Calu3 (cell line): ENCODE measurements at places on chromosomes 1 and 21.

DNA sequence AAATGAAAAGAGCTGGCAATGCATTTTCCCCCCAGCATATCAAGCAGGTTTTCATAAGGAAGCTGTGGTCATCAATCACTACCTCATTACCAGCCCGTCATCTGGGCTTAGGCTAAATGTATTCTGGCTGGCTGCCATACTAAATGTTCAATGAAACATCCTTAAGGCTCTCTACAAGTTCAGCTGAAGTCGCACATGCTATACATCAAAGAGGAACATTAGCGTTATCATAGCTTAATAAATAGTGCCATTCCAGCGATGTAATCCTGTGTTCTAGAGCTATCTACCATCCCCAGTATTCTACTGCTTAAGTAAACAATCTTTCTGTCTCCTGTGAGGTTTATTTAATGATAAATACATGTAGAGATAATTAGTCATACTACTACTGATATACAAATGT, 288.8 kb downstream of the DPYD start:
- no peak for DNase-seq

DNA sequence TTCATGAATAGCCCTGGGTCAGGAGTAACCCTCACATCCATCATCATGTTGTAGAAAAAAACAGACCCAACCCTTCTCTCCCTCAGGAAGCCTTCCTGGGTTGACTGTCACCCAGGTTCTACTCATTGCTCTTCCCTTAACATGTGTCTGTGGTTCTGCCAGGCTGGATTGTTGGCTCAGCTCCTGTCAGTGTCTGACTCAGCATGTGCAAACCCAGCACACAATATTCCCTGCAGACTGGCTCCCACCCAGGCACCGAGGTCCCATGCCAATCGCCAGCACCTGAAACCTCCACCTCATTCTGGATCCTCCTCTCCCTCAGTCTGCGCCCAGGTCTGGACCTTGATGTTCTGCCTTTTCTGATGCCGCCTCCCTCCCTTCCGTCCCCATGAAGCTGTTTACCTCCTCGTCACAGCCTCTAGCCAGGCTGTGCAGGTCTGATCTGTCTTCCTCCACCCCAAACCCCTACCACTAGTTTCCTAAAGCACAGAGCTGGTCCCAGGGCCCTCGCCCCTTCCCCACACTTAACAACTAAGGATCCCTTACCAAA, 4.3 kb upstream of the S100A8 start:
- no peak for DNase-seq

- DNase-seq = peak; percentile 9
These were observed 322 bp downstream of the DCLRE1B start for GRCh38 chr1:113905435-113905861.

DNA sequence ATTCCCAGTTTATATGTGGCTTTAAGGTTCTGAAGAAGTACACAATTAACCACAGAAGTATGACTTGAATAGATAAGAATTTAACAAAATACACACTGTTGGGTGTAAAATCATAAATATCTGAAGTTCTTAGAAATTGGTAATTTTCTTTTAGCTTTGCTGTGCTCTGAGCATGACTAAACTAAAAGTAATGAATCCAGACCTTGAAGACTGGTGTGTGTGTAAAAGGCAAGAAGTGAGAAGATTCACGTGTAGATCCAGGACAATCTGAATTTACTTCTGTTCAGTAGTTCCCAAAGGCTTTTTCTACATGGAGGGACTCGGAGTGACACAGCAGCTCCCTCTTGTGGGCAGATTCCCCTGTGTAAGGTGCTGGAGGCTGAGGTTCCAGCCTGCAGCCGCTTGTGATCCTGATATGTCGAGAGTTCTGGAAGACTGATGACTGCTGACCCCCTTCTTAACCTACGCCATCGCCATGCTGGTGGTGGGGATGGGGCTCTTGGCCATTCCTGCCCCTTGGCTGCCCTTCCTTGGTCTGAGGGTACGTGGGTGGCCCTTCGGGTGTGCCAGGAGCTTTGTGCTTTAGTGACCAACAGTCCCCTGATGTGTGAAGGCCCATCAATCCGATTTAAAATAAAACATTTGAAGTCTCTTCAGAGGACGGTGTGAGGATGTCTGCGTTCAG, 62.7 kb downstream of the ADARB1 start:
- peak; percentile 81 for DNase-seq

GRCh38 chr1:86756062-86756406, 51.7 kb downstream of the SH3GLB1 start:
- no peak for DNase-seq

DNA sequence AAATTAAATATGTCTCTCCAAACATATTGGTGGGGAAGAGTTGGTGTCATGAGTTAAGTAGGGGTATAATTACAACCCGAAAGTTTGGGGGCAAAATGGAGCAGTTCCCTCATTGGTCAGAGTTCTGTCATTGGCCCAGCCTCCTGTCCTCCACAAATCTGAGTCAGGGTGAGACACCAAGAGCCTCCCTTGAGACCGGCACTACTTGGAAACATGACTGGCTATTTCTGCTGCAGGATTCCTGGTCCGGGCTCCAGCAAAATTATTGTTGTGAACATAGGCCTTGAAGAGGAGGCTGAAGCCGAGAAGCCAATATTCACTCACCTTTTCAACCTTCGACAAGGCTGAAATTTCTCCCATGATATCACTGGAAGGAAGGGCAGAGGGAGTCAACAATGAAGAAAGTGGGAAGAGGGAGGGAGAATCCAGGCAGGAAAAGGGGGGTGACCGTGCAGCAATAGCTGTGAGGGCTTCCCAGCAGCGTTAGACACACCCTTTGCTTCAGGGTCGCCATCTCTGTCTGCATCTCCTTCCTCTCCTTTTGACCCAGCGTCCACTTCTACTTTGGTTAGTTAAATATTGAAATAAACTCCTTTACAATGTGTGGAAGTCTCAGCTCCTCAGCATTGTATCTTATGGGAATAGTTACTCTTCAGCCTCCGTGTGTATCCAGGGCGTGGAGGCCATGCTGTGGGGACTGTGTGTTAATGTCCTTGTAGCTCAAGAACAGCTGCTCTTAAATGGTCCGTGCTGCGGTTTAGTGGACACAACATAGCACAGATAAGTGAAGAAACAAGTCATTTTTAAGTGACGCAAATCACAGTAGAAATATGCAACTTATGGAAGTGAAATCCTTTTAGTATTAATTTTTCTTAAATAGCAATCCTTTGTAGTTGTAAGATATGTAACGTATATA, 307.4 kb downstream of the DISC1 start:
- DNase-seq = no peak

- no peak for DNase-seq
These were observed 83.3 kb upstream of the KCNJ15 start for GRCh38 chr21:38173276-38174035.

GRCh38 chr1:54540582-54541295, 7.3 kb upstream of the ACOT11 start:
- no peak for DNase-seq

GRCh38 chr1:39142401-39143060, 62.0 kb upstream of the MACF1 start:
- peak; percentile 53 for DNase-seq

GRCh38 chr1:63829349-63830327, 55.8 kb downstream of the ROR1 start:
- no peak for DNase-seq

DNA sequence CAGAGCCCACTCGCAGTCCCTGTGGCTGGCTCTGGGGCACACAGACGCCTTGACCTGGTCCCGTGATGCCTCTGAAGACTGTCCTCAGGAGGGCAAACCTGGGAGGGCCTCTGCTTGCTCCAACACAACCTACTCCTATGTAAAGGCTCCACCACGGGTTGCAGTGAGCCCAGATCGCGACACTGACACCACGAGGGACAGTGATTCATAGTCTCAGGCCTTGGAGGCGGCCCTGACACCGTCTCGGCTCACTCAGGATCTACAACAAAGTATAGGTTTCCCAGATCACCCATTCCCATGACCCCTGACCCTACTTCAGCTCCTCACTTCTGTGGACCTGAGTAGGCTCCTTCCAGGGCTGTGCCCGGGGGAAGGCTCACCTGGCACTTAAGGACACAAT, 28.0 kb downstream of the NOL9 start:
- no peak for DNase-seq

GRCh38 chr1:54018635-54019034, 649 bp upstream of the LDLRAD1 start:
- DNase-seq = no peak

- DNase-seq = no peak
These were observed 6.9 kb upstream of the ETV3 start for GRCh38 chr1:157145076-157145475.

- DNase-seq = no peak
These were observed 47.7 kb downstream of the MAN1A2 start for GRCh38 chr1:117414943-117415342.

DNA sequence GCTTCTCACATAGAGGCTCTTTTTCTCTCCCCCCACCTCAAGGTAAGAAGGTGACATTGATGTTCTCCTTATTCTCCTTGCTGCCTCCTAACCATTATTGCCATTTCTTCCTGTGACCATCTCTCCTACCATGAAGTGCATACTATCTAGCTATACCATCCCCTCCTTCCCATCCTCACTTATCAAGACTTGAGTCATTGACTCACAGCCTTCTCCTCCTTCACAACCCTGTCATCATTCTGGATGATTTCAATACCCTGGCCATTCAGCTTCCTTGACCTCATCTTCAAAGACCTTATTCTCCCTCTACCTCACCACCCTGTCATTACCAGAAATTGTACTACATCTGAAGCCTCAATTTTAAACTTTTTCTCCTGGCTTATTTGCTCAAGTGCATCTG, 10.9 kb upstream of the HIPK1 start:
- no peak for DNase-seq

- DNase-seq = no peak
These were observed 4.7 kb upstream of the PADI1 start for GRCh38 chr1:17200246-17200645.

GRCh38 chr1:171219346-171220080, 28.8 kb upstream of the FMO1 start:
- DNase-seq = no peak

- no peak for DNase-seq
These were observed 12.7 kb downstream of the VSIG8 start for GRCh38 chr1:159849626-159850366.

GRCh38 chr1:8213136-8213535, 104.8 kb upstream of the SLC45A1 start:
- no peak for DNase-seq

DNA sequence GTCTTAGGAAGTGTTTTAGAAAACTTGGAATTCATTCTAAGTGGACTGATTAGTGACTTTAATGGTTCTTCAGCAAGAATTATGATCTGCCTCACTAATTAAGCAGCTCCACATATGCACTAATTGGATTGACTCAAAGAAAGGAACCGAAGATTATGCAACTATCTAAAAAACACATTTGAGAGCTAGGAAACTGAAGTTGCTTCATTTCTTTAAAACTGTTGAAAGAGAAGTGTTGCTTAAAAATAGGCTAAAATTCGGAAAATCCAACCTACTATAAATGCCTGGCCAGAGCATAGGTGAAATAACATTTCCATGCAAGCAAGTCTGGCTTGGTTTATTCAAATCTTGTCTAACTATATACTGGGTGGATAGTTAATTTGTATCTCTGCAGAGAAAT, 502.9 kb upstream of the ZRANB2 start:
- no peak for DNase-seq

- DNase-seq = peak; percentile 41
These were observed 76.6 kb downstream of the NDUFS5 start for GRCh38 chr1:39102537-39103327.

GRCh38 chr1:7646981-7647901, 123.9 kb upstream of the VAMP3 start:
- peak; percentile 78 for DNase-seq

DNA sequence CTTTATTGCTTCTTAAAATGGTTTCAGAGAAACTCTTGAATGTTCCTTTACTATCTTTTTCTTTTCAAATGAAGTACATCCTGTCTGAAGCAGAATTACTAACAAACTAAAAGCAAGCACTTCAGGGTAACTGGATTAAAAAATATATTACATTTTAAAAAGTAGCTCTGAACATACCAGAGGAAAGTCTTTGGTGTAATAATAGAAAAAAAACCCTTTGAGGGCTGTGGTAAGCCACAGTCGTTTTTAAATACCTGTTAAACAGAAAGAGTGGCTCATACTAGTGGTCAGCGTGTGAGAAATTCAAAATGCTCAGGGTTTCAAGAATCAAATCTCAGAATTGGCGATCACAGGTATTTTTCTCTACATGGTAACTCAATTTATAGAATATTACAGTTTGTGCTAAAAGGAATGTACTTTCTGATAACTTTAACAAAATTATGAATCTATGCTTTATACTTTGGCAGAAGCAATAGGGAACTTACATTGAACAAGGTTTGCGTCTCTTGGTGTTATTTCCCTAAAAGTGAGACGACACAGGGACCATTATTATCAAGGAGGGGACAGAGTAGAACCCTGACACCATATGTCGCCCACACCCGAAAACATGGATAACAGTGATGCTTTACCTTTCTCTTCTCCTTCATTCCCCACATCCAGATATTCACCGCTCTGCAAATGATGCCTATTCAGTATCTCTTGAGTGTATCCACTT, 97.0 kb upstream of the DPH5 start:
- no peak for DNase-seq

- no peak for DNase-seq
These were observed 20.6 kb upstream of the PROK1 start for GRCh38 chr1:110430366-110430765.

DNA sequence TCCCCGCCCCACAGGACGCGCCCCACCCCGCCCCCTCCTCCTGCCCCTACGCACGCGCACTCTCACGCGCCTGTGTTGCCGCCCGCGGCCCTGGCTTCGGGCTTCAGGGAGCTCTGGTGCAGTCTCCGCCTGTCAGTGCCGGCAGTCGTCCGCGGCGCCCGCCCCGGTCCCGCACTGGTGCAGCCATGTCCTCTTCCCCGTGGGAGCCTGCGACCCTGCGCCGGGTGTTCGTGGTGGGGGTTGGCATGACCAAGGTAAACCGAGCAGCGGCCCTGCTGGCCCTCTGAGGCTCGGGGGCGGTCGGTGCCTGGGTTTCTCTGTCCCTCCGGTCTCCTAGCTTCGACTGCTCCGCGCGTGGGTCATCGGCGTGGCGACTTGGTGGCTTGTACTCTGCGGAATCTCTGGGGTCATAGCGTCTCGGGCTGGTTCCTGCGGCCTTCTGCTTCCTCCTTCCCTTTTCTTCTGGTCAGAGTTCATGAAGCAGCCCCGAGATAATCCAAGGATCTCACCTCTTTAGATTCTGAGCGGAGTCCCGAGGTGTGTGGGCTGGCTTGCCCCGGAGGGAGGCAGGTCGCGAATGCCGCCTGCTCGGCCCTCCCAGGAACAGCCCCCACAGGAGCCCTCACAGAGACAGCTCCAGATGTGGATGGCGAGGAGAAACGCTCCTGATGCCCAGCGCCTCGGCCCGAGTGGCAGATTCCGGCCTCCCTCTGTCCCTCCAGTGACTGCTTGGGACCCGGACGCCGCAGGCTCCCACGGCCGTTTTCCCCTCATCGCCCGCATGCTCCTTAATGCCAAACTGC, at the start of gene SCP2:
TSS of gene SCP2 (plus strand) at position 65 of the 803 bp plus-strand sequence. CDS start at position 186, 121 bp downstream.
- DNase-seq = peak; percentile 75
